ENCODE measurements at places on chromosomes 3 and 15. TPM values are rescaled to one million over a fixed set of nuclear protein-coding genes. Genes with fewer than 3 reads are reported as not detected.

DNA sequence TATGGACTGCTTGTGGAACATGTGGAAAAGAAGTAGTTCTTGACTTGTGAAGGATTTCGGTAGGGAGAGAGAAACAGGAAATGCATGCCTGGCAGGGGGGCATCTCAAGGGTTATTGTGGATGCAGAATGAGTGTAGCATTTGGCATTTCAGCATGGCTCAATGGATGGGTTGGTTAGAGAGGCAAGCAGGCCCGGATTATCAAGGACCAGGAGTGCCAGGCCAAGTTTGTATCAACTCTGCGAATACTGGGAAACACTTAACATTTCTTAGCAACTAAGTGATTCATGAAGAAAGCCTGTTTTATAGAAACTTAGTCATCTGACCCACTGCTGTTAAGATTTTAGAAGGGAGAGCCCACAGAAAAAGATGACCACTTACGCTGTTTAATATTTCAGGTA, 33.6 kb downstream of the KIF15 start:
- DNase-seq: no peak

Gene RPUSD3
- 38.5 TPM for total RNA-seq

DNA sequence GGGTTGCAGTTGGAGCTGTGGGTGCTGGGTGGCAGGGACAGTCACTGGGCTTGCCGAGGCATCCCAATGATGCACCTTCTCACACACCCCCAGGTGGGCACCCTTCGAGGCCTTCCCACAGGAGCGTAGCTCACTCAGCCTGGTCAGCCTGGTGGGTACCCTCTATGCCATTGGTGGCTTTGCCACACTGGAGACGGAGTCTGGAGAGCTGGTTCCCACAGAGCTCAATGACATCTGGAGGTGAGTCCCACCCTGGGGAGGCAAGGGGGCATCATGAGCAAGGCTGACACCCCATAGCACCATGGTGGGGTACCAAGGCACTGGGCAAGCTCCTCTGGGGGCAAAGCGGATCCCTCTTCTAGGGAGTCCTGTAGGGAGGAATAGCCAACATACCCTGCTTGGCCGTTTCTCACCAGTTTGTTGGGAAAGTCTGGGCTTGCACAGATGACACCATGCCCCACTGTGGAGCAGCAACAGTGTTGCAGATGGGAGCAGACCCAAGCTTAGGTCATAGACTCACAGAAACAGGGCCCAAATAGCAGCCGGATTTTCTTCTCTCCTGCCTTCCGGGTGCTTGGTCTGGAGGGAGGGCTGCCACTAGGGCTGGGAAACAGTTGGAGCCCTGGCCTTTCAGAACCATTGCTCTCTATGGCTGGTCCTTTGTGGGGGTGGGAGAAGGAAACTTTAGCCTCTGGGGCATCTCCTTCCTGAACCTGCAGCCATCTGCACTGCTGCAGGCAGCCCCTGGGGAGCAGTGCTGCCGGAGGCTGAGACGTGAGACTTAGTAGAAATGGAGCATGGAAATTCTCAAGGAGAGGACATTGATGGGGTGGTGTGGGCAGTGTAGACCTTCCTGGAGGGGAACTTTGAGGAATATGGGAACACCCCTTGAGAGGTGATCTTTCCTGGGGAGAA, 5.7 kb downstream of the KLHL40 start:
- DNase-seq: no peak

Gene SPATA12
- total RNA-seq: not detected

DNA sequence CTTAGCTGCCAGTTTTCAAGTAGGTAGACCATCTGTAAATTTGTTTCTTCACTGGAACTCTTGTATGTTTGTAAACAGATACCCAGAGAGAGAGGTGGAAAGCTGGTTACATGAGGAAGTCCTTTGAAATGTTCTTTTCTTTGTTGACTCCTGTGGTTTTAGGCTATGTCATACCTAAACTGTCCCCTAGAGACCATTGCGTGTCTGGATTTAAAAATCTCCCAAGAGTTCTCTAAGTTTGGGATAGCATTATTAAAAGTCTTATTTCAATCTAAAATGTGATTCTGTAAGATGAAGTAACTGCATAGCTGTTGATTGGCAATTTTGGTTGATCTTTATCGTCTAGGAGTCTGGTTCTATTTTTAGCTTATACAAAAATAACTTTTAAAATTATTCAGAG, 127.2 kb downstream of the GHSR start:
- DNase-seq: no peak

DNA sequence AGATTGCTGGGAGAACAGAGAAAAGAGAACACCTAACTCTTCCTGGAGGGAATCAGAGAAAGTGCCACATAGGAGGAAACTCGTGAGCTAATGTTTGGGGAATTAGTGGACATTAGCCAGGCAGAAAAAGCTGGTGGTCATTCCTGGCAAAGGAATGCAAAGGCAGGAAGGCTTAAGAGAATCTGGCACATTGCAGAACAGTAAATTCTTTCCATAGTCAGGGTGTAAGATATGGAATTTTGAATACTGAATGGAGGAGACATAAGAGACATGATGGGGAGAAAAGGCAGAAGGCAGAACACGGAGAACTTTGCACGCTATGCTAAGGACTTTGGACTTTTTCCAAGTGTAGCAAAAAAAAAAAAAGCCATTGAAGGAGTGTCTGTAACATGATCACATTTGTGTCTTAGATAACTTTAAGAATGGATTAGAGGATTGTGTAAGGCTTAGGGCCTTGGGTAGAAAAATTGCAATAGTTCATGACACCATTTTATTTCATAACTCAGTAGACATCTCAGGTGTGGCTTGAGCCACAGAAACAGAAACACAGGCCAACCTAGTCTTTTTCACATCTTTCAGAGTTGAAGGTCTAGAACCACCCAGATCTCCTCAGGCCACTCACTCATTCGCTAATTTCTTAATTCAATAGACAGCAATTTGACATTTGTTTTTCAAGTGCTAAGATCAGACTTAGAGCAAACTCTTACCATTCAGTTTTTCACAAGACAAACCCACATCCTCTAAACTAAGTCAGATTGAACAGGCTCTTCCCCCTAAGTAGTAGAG, 31.2 kb upstream of the CCDC80 start:
- DNase-seq: no peak

Gene XYLB
- total RNA-seq: 1.7 TPM

Gene TMC3
- not detected for total RNA-seq

- no peak for DNase-seq
Measured at GRCh38 chr15:40142428-40142827, 18.4 kb upstream of the BUB1B start.

Gene CSPG5
- total RNA-seq: 0.73 TPM

GRCh38 chr3:33124638-33125037, 10.8 kb downstream of the CRTAP start:
- peak; percentile 11 for DNase-seq

Gene PIGZ
- total RNA-seq: 0.46 TPM

Gene CHAC1
- total RNA-seq: 1.1 TPM

- DNase-seq: no peak
Measured at GRCh38 chr3:110656394-110657025, 415.1 kb upstream of the NECTIN3 start.

- no peak for DNase-seq
Measured at GRCh38 chr15:96914081-96914480, 583.6 kb downstream of the NR2F2 start.

GRCh38 chr15:93257920-93258319, 168.9 kb upstream of the RGMA start:
- DNase-seq: no peak

- DNase-seq: no peak
Measured at GRCh38 chr3:85604641-85605040, 645.9 kb downstream of the CADM2 start.

DNA sequence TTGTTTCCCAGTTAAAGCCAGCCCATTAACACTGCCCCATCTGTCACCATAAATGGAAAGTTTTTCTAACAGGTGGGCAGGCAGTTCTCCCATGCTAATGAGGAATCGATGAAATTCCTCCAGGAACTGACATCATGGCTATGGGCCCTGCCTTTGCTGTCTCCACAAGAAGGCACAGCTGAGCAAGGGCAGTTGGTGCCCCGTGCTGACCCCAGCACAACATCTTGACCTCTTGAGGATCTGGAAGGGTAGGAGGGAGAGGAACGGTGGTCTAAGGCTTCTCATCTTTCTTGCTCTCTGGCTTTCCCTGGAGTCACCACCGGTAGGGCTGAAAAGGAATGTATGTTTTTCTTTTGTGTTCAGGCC, 46.7 kb downstream of the CHCHD6 start:
- no peak for DNase-seq

GRCh38 chr3:171966533-171967136, 72.7 kb upstream of the FNDC3B start:
- DNase-seq: no peak

GRCh38 chr3:44831232-44831631, 30.5 kb upstream of the TMEM42 start:
- no peak for DNase-seq
